ENCODE measurements at places on chromosomes 1 and 21.
A peak's percentile ranks its signal among the peaks of the same experiment; 100 is the strongest.

DNA sequence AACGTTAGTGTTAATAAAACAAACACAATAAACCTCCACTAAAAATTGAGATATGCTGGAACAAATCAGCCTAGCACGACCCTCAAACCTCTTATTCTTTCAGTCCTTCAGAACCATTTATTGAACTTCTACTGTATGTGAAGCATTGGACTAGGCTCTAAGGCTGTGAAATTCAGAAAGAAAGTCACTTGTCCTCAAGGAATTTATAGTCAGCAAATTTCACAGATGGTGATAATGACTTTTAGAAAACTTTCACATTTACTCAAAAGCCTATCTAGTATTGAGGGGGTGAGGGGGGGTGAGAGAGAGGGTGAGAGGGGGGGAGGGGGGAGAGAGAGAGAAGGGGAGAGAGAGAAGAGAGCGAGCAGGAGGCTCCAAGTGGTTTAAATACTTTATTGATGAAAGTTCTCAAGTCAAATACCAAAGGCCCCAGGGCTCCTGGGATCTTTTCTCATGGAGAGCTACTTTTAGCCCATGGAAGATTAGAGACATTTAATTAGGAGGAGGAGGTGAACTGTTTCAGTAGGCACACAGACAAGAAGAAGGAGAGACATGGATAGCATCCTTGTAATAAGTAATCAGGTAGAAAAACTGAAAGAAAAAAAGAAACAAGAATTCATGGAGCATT lies 66.3 kb upstream of the SSX2IP start:
- no peak for DNase-seq

DNA sequence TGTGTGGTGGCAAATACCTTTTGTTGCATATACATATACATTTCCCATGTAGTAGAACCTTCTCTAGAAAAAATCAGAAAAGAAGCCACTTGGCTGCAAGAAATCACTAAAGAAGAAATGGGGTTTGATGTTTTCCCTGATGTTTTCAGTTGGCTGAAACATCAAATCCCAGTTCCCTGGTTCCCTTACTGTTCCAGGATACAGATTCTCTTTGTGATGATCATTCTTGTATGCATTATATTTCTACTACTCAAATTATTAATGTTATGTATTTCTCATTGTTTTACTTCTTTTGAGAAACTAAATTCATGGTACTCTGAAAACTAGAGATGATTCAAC lies 7.6 kb downstream of the RNU1-2 start:
- DNase-seq, result no peak

DNA sequence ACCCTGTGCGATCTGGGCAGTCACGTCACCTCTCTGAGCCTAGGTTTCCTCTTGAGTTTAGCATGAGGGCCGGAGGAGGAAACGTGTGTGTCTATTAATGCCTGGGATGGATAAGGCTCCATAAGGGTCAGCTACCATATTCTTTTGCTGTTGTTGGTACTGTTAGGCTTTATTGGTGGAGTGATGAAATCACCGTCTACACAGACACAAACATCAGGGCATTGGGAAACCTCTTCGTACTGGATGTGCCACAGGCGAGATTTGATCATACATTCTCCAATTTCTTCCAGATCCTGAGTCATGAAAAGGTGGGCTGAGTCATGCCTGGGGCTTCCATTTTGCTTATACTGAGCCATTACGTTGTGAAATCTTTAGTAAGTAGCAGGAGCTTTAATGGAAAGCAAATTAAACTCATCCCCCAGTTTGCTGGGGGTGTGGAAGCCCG lies 24.9 kb upstream of the GRHL3 start:
- DNase-seq, result no peak

- no peak for DNase-seq
These were observed 160.9 kb upstream of the UBE2U start for GRCh38 chr1:64042331-64043100.

DNA sequence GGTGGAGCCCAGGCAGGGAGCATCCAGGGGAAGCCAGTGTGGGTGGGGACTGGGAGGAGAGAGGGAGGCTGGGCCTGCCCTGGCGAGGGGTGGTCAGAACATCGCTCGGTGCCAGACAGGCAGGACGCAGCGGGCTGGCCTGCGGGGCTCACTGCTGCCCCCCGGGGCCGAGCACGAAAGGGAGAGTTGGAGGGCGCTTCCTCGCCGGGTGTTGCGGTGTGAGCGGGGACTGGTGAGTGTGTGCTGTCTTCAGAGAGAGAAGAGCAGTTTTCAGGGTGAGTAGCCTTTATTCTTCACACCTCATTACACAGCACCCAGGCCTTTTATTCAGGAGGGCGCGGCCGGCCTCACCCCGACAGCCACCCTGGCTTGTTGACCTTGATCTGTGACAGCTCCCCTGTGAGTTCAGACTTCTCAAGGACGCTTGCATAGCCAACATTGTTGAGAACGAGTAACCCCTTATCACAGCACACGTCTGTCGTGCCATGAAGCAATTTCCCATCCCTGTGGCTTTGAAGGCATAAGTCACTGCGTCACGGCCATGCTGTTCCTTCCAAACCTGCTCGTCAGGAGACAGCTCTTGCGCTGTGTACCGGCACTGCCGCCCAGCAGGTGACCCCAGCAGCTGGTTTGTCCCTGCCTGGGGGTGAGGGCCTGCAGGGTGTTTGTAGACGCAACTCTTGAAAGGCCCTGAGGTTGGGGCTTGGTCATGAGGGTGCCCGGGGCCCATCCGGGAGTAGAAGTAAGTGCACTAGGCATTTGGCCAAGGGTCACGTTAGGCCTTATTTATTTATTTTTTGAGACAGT lies 54.6 kb downstream of the PRKCZ start:
- DNase-seq, result no peak

DNA sequence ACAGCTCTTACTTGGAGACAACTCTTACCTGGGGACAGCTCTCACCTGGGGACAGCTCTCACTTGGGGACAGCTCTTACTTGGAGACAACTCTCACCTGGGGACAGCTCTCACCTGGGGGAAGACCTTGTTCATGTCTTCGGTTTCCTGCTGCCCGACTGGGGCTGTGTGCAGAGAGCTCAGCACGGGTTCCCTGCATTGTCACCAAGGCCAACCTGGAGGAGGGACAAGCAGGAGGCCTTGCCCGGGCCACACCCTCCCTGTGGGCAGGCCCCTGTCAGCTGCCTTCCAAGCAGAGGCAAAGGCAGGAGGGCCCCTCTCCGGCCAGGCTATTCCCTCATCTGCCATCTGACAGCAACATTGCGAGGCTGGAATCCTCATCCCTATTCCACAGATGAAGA lies at the start of gene LDLRAD1:
Gene LDLRAD1 (minus strand): TSS at position 208 of the 400 bp plus-strand sequence. CDS start 74 bp downstream, at position 134.
- no peak for DNase-seq

- peak; percentile 94 for DNase-seq
These were observed at the start of gene CAPZB for GRCh38 chr1:19485362-19486187. Gene CAPZB (minus strand): TSS chr1:19485539. CDS start chr1:19485438, 101 bp downstream.

DNA sequence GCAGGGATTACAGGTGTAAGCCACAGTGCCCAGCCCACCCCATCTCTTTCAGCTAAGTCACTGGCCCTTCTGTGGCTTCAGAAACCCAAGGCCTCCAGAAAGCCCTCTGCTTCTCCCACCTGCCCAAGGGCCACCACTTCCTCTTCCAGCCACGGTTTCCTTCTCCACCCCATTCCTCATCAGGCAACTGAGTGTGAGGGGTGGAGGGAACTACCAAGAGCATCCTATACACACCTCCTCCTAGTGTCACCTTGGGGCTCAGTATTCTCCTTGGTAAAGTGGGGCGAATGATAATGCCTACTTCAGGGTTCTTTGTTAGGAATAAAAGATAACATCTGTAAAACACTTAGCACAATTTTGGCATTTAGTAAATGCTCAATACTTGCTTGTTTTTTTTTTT lies 30.0 kb downstream of the KNCN start:
- DNase-seq, result no peak

- peak; percentile 85 for DNase-seq
These were observed 816 bp downstream of the EDEM3 start for GRCh38 chr1:184753608-184754475.

- DNase-seq, result no peak
These were observed 69.6 kb upstream of the SGIP1 start for GRCh38 chr1:66464351-66464750.
